NCI-H69 (cell line): ENCODE measurements at places on chromosomes 5 and 9.
A peak's percentile ranks its signal among the peaks of the same experiment; 100 is the strongest.

DNA sequence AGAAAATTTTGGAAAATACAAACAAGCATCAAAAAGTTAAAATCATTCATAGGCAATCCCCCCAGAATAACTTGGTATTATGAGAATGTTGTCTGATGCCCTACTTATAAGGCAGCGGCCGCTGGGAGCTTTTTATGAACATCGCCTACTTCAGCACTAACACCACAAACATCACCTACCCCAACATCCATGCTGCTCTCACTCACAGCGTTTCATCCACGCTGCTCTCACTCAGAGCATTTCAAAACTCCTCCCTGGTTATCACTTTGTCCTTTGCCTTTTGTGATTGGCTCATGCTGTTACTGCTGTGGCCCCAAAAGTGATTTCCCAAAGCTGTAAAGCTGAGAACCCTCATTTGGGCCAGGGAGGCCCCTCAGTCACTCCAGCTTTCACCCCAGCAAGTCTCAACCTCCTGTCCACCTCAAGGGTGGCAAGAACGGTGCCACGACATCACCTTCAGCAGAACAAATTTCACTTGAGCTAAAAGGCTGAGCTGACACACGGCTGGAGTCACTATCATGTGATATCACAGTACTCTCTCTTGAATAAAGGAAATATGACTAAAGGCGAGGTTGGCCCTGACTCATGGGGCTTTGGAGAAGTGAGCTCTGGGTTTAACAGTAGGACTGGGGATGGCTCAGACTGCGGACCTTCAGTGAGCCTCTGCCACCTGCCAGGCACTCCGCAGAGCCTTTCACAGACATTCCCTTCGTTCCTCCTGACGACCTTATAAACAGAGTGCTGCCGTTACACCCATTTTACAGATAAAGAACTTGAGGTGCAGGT, 25.2 kb downstream of the SHC3 start:
- no peak for DNase-seq

GRCh38 chr5:5888284-5888683, 465.8 kb downstream of the ICE1 start:
- no peak for DNase-seq

DNA sequence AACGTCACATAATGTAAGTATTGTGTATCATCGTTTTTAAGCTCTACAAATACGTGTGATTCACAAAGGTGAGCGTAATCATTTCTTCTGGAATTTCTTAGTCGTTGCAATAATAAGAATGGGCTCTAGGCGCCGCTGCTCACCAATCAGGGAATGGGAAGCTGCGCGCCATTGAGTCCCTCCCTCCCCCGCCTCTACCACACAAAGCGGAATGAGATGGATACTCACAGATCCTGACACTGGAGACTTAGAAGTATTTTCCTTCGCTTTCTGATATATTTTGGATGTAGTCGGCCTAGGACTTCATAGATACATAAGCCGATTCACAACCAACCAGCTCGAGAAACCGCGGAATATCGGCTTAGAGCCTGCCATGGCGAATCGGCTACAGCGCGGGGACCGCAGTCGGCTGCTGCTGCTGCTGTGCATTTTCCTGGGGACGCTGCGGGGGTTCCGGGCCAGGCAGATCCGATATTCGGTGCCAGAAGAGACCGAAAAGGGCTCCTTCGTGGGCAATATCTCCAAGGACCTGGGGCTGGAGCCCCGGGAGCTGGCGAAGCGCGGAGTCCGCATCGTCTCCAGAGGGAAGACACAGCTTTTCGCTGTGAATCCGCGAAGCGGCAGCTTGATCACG, at the start of gene PCDHGA11:
PCDHGA11 (plus strand) TSS at position 197 of the 634 bp plus-strand sequence; CDS start at position 374, 177 bp downstream.
- DNase-seq = peak; percentile 17

- DNase-seq = no peak
These were observed 7.8 kb upstream of the RXRA start for GRCh38 chr9:134318481-134318891.

- DNase-seq = no peak
These were observed 4.0 kb downstream of the VAV2 start for GRCh38 chr9:133987946-133988665.

GRCh38 chr5:167442922-167443321, 848.5 kb upstream of the WWC1 start:
- DNase-seq = no peak

GRCh38 chr5:100828898-100829356, 74.2 kb downstream of the ST8SIA4 start:
- DNase-seq = no peak

DNA sequence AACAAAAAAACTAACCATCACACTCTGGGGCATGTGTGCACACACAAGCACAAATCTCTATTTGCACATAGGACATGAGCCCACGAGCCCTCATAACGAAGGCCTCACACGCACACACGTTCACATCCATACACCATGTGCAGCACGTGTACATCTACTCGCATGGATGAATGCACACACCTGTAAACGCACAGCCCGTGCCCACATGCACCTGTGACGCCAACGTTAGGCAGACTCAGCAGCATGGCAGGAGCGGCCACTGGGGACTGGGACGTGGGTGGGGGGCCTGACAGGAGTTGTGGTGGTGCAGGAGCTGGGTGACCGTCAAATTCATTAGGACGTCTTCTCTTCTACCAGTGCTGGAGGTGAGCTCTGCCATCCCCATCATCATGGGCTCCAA, 3.2 kb downstream of the SLC34A1 start:
- DNase-seq = no peak

- peak; percentile 8 for DNase-seq
These were observed 114.5 kb downstream of the RPS23 start for GRCh38 chr5:82163452-82164175.

DNA sequence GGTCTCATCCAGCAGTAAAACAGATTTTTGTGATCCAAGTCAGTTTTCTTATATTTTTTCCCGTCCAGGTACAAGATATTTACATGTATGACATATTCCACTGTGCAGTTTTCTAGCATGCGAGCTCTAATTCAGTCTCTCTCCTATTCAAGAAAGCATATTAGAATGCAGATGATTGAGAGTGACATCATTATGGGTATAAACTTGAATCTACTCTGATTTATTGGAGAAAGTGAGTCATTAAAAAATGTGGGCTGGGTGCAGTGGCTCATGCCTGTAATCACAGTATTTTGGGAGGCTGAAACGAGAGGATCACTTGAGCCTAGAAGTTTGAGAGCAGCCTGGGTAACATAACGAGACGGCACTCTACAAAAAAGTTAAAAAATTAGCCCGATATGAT, 6.2 kb downstream of the FER start:
- DNase-seq = no peak

- no peak for DNase-seq
These were observed 1.4 kb downstream of the TBC1D9B start for GRCh38 chr5:179906294-179906794.

DNA sequence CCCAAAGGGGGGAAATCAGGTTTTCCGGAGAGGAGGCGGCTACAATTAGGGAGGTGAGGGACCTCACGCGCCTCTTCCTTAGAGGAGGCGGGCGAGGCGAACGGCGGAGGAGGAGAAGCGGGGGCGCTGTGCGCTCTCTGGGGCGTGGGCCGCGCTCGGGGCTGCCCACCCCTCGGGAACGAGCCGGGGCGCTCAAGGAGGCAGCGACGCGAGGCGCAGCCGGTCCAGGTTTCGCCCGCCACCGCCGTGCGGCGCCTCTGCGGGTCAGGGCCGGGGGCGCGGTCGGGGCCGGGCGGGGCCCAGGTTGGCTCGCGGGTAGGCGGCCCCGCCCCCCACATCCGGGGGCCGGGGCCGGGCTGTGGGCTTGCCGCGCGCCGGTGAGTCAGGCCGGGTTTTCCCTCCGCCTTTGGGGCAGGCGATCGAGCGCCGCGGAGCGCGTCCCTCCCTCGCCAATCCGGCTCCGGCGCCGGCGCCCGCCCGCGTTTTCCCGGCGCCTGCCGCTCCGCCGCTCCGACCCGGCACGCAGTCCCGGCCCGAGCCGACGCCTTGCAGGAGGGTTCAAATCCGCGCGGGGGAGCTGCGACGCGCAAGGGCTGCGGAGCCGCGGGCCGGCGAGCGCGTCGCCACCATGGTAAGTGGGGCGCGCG, at the start of gene N4BP3:
N4BP3 (plus strand) TSS at position 392 of the 647 bp plus-strand sequence. CDS start 6,052 bp downstream, outside the sequence.
- DNase-seq = peak; percentile 92

- DNase-seq = no peak
These were observed 60.1 kb downstream of the ZDHHC21 start for GRCh38 chr9:14633148-14633547.

GRCh38 chr5:10849278-10849677, 88.2 kb upstream of the DAP start:
- DNase-seq = no peak

- no peak for DNase-seq
These were observed 64.6 kb downstream of the PTCH1 start for GRCh38 chr9:95452176-95452575.

DNA sequence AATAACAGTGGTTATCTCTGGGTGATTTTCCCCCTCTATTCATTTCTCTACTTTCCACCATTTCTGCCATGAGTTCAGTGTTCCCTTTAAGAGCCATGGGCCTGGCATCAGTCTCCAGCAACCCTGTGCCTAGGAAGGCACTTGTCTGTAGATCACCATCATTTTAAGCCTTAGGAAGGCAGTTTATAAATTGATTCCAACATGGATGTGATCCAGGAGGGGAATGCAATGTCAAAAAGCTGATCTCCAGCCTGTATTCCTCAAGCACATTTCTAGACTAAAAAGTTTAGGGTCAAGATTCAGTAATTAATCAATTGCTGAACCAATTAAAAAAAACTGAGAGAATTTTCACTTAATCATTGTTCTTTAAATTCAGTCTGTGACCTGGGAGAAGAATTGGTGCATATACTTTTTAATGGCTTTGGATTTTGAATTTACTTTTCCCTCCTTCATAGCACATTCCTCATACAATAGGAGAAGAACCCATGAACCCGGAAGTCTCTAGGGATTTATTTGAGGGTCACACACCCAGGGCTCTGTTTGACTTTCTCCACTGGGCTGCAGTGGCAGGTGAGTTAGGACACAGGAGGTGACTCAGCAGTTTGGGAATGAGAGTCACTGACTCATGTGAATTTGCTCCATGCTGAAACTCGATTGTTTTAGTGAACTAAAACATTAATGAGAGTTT, 6.1 kb upstream of the ERMP1 start:
- DNase-seq = peak; percentile 87

DNA sequence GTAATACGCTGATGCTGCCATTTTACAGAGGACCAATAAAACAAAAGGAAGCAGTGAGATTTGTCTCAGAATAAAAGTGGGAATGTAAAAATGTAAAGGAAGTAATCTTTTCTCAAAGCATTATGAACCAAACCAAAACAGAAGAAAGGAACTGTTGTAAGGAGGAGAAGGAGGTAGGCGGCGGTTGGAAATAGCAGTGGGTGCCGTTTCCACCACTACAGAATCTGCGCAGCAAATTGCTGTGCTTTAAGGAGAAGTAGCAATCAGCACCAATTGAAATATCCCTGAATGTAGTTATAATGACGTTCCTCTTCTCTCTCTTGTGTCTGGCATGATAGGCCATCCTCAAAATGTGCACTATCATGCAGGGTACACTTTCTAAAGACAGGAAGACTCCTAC, 455.1 kb upstream of the TLE4 start:
- DNase-seq = no peak

- DNase-seq = peak; percentile 39
These were observed 223.6 kb upstream of the SGCD start for GRCh38 chr5:156103155-156103885.

DNA sequence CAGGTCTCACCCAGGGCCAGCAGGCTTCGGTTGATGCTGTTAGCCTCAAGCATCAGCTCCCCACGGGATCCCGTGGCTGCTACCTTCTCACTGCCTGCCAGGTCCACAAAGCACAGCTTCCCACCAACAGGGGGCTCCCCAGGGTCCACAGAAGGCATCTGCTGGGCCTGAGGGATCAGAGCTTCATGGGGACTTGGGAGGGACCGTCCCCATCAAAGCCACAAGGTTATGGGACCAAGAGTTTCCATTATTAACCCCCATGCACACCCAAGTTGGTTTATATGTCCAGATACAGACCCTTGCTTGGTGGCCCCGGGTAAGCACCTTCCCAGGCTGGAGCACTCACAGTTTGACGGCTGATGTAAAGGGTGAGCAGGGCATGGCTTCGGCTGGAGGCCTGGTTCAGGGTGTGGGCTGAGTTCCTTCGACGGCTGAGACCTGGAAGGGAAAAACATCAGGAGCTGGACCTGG, 3.0 kb downstream of the KIF12 start:
- no peak for DNase-seq

DNA sequence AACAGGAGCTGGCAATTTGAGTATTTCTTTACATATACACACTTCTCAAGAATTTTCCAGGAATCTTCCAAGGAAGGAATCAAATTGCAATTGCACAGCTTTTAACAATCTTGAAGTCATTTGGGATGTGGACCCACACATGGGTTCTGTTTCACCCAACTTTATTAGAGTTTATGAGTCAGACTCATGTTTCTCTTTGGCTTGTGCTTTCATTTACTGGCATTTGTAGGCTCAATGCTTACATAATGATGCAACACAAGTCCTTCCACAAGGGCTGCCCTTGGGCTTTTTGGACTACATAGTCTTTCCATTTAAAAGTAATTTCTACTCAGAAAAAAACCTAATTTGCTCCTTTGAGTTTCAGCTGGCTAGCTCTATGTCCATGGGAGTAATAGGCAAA, 4.6 kb upstream of the CDC37L1 start:
- peak; percentile 6 for DNase-seq
